ENCODE measurements at places on chromosomes 6 and 20.

DNA sequence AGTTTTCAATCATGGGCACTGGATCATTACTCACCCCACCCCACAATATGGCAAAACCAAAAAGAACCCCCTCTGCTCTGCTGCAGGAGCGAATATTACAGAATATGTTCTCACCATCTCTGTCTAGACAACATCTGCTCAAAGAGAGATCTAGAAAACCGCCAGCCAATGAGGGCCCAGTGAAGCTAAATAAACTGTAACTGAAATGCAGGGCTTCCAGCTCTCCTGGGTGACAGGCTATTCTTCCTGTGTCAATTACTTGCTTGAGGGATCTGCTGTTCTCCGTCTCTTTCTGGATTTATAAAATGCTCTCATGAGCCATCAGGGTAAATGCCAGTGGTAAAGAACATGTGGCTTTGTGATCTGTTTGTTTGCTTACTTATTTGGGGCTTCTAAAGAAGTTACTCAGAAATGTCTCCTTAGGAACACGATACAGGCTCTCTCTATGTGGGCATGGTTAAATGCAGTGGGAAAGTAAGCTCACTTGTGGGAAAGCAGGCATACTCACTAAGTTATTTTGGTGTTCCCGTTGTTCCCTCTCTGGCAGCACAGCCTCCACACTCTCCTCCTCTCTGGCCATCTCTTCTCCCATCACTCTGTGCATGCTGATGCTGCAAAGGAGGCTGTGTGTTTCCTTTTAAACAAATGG is 44.8 kb downstream of the TTI1 start:
- no peak for DNase-seq
- no peak overlapping the region for H3K27ac ChIP-seq
- H3K27me3 ChIP-seq: no peaks in the 10 kb centered on the region
- no peaks in the 10 kb centered on the region for H3K4me1 ChIP-seq
- no peak overlapping the region for H3K4me3 ChIP-seq

- no peaks in the 10 kb centered on the region for H3K36me3 ChIP-seq
- DNase-seq: no peak
- H3K27ac ChIP-seq: no peak overlapping the region
- H3K4me3 ChIP-seq: no peak overlapping the region
- H3K4me1 ChIP-seq: no peaks in the 10 kb centered on the region
Observed at GRCh38 chr6:31607317-31607716, 7.7 kb upstream of the AIF1 start.

DNA sequence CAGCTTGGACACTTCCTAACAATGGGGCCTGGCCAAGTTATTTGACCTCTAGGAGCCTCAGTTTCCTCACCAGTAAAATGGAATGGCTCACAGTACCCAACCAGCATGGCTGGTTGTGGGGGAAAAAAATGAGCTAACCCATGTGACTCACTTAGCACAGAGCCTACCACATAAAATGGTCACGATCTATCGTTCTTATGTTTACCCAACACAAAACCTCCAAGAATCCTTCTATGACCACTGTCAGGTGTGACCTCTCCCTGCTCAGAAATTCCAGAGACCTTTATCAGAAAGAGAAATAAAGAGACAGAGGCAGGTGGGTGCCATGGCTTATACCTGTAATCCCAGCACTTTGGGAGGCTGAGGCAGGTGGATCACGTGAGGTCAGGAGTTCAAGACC is 39.4 kb downstream of the BPIFB1 start:
- H3K36me3 ChIP-seq: no peaks in the 10 kb centered on the region
- H3K4me1 ChIP-seq: no peaks in the 10 kb centered on the region
- H3K27me3 ChIP-seq: no peaks in the 10 kb centered on the region
- no peak for DNase-seq
- H3K4me3 ChIP-seq: no peak overlapping the region
- H3K27ac ChIP-seq: no peak overlapping the region

DNA sequence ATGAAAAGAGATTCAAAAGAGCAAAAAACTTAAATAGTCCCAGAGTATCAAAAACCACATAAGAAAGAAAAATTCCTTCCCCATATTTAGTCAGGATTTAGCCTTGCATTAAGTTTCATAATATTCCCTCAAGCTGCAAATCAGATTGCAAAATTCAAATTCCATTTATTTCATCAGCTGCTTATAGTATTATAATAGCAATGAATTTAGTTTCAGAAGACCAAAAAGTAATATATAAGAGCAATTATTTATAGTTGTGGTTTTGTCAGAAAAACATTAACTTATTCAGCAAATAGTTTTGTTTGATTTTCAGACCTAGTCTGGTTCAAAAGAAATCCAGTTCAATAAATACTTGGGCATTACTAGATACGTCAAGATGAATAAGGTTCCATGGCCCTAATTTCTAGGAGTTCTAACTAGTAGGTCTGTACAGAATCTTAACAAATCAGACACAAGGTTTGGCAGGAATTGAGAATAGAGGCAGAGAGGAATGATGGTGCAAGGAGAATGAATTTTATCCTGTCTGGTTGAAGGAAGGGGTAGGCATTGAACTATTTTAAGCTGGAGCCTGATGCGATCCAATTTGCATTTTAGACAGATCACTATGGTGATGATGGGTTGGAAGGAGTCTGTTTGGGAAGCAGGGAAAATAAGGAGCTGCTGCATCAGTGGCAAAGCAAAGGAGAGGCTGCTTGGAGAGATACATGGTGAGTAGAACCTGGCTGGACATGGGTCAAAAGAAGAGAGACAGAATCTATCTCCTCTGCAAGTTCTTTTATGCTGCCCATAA is 163.9 kb upstream of the STXBP5 start:
- no peaks in the 10 kb centered on the region for H3K36me3 ChIP-seq
- no peak for DNase-seq

DNA sequence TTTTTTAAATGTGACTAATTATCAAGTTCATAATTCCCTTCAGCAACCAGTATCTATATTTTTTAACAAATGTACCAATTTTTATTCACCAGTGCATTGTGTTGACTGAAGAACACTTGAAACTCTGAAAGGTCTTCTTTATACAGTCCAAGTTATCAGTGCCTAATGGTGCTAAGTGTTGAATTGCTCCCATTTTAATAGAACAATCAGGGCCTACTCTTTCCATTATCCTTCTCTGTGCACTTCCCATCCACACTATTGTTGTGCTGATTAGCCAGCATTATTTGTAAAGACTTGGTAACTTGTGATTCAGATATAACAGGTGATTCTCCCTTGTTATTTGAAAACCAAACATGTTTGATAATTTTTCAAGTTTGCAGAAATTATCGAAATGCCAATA is 1209.7 kb upstream of the MAP3K7 start:
- no peak overlapping the region for H3K27ac ChIP-seq
- no peak for DNase-seq
- H3K36me3 ChIP-seq: no peaks in the 10 kb centered on the region
- no peaks in the 10 kb centered on the region for H3K27me3 ChIP-seq
- H3K4me1 ChIP-seq: no peaks in the 10 kb centered on the region
- H3K4me3 ChIP-seq: no peak overlapping the region

- H3K27ac ChIP-seq: no peak overlapping the region
- no peaks in the 10 kb centered on the region for H3K36me3 ChIP-seq
- no peaks in the 10 kb centered on the region for H3K4me1 ChIP-seq
Observed at GRCh38 chr6:112799889-112800288, 452.8 kb downstream of the RFPL4B start.

GRCh38 chr6:89970609-89971337 is 76.5 kb downstream of the GJA10 start:
- H3K27ac ChIP-seq: no peak overlapping the region
- H3K4me1 ChIP-seq: no peaks in the 10 kb centered on the region
- DNase-seq: no peak
- H3K36me3 ChIP-seq: no peaks in the 10 kb centered on the region

- H3K4me1 ChIP-seq: peaks cover 4% of the 10 kb centered on the region
- no peaks in the 10 kb centered on the region for H3K36me3 ChIP-seq
- DNase-seq: no peak
- no peak overlapping the region for H3K4me3 ChIP-seq
- no peaks in the 10 kb centered on the region for H3K27me3 ChIP-seq
Observed at GRCh38 chr6:129672881-129673631, 36.9 kb downstream of the ARHGAP18 start.

- H3K4me3 ChIP-seq: no peak overlapping the region
- no peaks in the 10 kb centered on the region for H3K4me1 ChIP-seq
- DNase-seq: no peak
- H3K27ac ChIP-seq: peak overlapping the region; percentile 56
- H3K27me3 ChIP-seq: no peaks in the 10 kb centered on the region
- peaks cover 53% of the 10 kb centered on the region for H3K36me3 ChIP-seq
Observed at GRCh38 chr6:160028487-160029275, 59.8 kb downstream of the IGF2R start.

- H3K36me3 ChIP-seq: no peaks in the 10 kb centered on the region
- no peak for DNase-seq
- H3K27me3 ChIP-seq: peaks cover 39% of the 10 kb centered on the region
Observed at GRCh38 chr6:106510090-106510970, 119.0 kb downstream of the RTN4IP1 start.

- no peak overlapping the region for H3K4me3 ChIP-seq
- H3K36me3 ChIP-seq: no peaks in the 10 kb centered on the region
- no peaks in the 10 kb centered on the region for H3K4me1 ChIP-seq
- no peaks in the 10 kb centered on the region for H3K27me3 ChIP-seq
- DNase-seq: no peak
Observed at GRCh38 chr20:15918631-15919030, 654.6 kb downstream of the KIF16B start.

GRCh38 chr6:134766497-134766896 is 183.4 kb downstream of the ALDH8A1 start:
- no peak overlapping the region for H3K4me3 ChIP-seq
- no peaks in the 10 kb centered on the region for H3K4me1 ChIP-seq
- H3K36me3 ChIP-seq: no peaks in the 10 kb centered on the region
- no peaks in the 10 kb centered on the region for H3K27me3 ChIP-seq
- no peak for DNase-seq

- H3K27ac ChIP-seq: no peak overlapping the region
- peak; percentile 73 for DNase-seq
- no peak overlapping the region for H3K4me3 ChIP-seq
- peaks cover 8% of the 10 kb centered on the region for H3K27me3 ChIP-seq
Observed at GRCh38 chr6:6749702-6750491, 161.4 kb downstream of the LY86 start.

All from tibial artery (tissue), 4 donors.